NCI-H1092 (cell line): ENCODE measurements at places on chromosomes 4 and X.

DNA sequence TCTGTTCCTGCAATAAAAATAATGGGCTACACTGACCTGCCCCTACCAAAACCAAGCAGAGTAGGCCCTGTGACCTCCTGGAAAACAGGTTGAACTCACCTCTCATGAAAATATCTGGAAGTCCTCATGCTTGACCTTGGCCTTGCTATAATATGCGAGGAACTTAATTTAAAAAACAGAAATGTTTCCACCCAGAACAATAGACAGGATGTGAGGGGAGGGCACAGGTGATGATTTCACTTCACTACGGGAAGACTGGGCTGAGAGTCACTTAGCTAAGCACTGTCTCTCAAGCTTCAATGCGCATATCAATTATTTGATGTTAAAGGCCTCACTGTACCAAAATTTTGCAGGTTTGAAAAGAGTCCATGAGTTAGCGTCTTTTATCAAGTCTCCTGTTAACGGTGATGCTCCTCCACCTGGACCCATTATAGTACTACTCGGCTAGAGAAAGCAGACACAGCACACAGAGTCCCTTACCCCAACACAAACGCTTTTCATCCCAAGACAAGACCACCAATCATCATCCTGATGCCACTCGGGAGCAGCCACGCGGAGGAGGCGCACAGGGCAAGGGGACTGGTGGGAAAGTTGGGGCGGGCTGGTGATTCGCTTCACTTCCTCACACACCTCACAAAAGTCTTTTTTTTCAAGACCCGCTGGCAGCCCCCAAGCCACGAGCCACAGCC, 25.9 kb downstream of the ZNF721 start:
- no peak for DNase-seq

DNA sequence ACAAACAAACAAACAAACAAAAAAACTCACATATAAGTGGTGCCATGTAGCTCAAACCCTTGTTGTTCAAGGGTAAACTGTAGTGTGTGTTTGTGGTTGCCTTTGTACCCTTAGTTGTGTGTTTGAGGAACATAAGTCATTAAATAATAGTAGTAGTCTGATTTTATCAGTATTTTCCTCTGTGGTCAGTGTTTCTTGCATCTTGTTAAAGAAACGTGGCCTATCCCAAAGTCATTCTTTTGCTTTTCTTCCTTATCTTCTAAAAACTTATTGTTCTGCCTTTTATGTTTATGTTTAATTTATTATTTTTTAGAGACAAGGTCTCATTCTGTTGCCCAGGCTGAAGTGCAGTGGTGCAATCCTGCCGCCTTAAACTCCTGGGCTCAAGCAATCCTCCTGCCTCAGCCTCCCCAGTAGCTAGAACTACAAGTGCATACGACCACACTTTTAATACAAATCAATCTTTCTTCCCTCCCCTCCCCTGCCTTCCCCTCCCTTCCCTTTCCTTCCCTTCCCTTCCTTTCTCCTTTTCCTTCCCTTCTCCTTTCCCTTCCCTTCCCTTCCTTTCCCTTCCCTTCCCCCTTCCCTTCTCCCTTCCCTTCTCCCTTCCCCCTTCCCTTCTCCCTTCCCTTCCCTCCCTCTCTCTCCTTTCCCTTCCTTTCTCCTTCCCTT, 26.4 kb downstream of the PRIMPOL start:
- no peak for DNase-seq

DNA sequence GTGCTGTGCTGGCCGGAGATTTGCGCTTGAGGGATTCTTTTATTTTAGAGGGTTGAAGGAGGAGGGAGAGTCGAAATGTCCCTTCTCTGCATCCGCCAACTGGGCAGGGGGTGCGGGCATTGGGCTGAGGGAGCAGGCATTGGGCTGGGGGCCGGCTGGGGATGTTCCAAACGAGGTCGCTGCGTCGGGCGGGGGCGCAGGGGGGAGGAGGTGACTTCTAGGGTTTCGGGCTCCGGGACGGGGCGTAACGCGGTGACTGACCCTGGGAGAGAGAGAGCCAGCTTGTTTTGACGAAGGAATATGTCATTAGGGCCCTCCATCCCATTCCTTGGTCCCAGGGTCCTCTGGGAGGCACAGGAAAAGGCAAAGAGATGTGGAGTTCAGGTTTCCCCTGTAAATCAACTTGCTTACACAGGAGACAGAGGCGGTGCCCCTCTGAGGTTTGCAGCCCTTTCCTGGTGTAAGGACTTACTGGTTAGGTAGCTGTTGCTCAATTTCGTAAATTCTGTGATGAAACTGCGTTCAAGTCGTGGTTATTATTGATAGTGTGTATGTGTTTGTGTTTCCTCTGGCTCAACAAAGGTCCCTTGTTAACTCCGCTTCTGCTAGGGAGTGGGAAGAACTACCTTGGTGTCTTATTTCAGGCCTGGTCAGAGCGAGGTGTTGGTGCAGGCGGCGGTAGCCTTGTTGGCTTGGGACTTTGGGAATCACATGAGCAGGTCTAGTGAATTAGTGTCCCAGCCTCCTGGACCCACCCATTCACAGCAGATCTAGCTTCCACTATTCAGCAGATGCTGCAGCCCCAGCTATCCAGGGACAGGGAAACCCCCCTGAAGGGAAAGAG, 716 bp downstream of the FHIP1A start:
- DNase-seq = no peak

- no peak for DNase-seq
Measured at GRCh38 chrX:102765217-102765616, 44.7 kb downstream of the GPRASP3 start.

DNA sequence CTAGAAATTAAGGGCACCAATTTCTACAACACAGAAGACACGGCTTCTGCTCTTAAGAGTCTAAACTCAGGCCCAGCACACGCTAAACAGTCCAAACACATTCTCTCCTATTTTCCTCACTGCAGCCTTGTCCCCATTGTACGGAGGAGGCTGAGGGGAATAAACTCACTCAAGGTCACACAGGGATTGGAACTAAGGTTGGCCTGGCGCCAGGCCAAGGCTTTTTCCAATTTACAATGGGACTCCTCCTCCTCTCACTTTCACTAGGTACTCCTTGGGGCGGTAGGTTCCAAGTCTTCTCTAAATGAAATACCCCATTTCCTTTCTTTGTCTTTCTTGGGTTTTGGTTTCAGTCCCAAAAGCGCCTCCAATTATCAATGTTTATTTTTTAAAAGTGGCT, 48.7 kb upstream of the CRMP1 start:
- DNase-seq = no peak

DNA sequence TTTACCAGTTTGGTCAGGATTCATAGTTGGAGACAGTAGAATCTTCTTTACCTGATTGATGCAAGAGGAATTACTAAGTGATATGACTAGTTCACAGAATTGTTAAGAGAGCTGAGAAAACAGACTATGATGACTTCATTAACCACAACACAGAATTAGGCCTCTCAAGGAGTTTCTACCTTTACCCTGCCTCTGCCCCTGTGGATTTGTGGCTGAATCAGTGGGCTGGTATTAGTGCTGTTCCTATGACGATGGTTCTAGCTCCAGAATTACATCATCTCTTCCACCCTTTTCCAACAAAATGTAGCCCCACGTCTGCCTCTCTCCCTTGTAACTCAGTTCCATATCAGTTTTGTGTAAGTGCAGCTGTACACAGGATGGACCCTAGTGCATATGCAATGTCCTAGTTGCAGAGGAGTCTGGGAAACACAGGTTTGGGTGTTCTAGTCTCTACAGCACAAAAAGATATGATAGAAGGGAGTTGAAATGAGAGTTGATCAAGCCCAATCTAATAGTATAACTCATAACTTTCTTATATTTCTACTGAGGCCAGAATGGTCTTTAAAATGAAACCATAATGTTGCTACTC, 99.3 kb downstream of the ANXA5 start:
- DNase-seq = no peak

DNA sequence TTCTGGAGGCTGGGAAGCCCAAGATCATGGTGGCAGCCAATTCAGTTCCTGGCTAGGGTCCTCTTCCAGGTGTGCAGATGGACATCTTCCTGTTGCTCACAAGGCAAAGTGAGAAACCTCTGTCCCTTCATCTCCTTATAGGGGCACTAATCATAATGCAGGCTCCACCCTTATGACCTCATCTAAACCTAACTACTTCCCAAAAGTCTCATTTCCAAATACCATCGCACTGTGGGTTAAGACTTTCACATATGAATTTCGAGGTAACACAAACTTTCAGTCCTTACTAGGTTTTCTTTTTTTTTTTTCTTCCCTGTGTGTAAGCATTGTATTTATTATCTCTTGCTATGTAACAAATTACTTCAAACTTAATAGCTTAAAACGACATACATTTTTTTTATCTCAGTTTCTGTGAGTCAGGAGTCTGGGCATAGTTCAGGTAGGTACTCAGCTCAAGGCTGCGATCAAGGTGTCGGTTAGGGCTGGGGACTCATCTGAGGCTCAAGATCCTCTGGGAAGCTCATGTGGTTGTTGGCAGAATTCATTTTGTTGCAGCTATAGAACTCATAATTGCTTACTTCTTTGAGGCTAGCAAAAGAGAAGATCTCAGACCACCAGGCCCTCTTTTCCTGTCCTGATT, 204.7 kb upstream of the STK26 start:
- DNase-seq = no peak

DNA sequence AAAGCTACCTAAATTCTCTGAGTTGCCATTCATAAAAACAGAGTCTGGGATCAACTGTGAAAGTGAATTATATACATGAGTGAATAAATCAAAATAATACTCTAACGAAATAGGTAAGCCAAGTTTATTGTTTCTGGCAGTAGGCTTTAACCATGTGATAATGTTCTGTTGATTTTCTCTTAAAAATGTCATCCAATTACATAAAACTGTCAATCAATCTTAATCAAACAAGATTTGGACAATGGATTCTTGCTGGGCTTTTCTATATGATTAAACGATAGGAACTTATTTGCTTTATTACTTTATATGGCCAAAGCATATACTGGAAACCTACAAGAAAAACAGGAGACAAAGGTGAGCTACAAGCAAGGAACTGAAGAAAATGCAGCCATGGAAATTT, 148.8 kb downstream of the INPP4B start:
- DNase-seq = no peak
